ENCODE measurements at places on chromosomes 6 and 20.

DNA sequence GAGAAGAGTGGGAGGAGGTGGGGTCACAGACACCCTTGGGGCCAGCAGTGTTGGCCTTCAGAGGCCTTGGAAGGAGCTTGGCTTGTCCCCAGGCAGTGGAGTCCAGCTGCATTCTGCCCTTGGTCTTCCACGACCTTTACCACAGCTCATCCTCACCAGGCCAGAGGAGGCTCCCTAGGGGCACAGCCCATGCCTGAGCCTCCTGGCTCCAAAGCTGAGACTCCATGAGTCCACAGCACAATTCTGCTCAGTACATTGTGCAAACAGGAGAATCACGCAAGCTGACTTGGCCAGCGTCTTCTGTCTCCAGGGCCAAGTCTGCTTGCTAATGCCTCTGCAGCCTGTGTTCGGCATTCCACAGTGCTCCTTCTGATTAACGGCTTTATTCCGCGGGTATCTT, 337.2 kb downstream of the SMOC2 start:
- no peak for DNase-seq

GRCh38 chr6:45743028-45743615, 272.5 kb downstream of the CLIC5 start:
- no peak for DNase-seq

DNA sequence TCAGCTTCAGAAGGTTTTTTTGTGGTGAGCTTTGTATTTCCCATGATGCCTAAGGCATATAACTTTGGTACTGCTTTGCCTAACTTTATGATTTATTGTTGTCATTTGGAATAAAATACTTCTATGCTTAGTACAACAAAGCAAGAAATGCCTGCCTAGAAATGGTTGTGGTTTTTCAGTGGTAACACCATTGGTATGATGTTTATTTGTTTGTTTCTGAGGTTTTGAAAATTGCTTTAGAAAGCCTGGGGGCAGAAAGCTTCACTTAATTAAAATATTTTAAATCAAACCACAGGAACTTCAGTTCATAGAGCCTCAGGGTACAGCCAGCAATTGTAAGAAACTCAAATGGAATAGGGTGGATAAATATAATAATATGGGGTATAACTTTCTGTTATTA, 351.2 kb upstream of the MAP3K7 start:
- no peak for DNase-seq

DNA sequence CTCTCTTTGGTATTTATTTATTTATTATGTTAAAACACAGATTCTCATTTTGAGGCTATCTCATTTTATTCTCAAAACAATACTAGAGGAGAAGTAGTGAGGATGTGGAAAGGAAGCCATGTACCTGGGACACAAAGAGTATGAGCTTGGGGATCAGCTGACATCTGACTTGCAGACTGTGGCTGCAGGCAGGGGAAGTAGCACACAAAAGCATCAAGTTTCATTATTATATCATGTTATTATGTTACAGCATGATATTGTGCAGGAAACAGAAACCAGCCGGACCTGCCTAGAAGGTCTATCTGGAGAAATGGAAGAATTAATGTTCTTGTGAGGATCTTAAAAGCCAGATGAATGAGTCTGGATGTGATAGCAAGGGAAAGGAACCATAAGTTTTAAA, 248.2 kb downstream of the KHDC1L start:
- no peak for DNase-seq

DNA sequence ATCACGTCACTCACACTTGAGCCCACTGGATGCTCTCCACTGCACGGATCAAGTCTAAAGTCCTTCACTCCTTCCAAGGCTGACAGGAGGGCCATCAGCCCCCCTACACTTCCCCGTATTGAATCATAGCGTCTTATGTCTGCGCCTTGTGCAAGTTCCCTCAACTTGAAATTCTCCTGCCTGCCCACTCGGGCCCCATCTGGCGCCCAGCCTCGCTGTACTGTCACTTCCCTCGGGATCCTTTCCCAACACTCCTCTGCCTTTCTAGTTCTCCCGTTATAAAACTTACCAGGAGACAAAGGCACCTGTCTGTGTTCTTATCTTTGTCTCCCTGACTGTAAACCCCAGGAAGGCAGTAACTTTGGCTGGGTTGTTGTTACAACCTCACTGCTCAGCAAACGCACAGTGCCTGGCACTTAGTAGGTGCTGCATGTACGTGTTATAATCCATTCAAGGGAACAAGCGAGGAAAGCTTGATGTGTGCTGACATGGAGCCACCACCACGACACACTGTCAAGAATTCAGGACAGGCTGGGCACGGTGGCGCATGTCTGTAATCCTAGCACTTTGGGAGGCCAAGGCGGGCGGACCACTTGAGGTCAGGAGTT, 33.8 kb upstream of the ZFAND3 start:
- no peak for DNase-seq

DNA sequence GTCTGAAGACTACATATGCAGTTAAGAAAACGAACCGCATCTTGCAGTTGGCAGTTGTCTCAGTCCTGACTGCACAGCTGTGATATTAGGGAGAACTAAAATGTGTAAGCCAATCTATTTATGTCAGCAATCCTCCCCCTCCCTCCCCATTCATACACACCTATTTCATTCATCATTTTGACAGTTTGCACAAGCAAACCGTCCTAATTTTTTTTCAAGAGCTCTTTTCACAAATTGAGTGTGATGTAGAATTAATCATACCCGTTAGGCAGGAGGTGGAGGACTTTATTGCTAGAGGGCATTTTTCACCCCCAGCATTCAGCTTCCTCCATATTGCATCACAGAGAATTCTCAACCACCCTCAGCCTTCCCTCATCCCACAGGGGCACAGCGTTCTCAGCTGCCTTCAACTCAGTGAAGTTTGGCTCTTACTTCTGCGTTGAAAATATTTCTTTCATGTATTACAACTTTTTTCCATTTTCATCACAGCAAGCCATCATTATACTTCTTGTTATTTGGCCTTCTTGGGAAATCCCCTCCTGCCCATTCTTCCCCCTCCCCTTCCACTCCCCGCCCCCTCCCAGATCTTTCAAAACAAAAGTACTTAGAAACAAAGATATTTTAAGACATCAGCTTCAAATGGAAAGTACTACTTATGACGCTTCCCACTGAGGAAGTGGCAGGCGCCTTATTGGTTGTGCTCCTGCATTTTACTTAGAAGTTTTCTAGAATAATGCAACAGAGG, 37.5 kb downstream of the NOX3 start:
- peak; percentile 61 for DNase-seq

DNA sequence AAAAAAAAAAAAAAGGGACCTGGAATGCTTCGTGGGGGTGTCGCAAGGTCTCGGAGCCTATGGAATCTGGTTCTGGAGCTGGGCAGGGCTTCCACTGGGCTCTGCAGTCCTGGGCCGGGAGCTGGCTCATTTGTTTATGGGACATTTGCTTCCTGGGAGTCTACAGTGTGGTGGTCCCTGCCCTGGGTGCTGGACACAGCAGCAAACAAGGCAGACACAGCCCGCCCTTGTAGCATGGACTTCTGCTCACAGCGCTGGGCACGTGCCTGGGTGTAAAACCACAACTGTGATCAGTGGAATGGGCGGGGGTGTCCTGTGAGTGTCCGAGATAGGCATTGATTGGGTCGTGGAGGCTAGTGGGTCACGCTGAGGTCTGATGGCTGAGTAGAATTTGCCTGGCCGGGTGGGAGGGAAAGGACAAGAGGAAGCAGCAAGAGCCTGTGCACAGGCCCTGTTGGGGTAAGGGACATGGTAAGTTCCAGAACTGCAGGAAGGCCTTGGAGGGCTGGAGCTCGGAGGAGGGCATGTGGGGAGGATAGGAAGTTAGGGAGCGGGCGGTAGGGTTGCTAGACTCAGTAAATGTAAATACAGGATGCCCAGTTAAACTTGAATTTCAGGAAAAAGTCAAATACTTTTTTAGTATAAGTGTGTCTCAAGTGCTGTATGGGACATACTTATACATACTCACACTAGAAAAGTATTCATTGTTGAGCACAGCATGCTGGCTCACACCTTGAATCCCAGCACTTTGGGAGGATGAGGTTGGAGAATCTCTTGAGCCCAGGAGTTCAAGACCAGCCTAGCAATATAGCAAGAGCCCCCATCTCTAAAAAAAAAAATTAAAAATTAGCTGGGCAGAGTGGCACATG, 61.3 kb upstream of the PMEPA1 start:
- DNase-seq: no peak

GRCh38 chr6:19354181-19354580, 483.0 kb upstream of the ID4 start:
- peak; percentile 3 for DNase-seq

- DNase-seq: no peak
Observed at GRCh38 chr6:162940426-162940825, 212.7 kb downstream of the PACRG start.

- no peak for DNase-seq
Observed at GRCh38 chr20:48260129-48260756, 475.0 kb upstream of the SULF2 start.

GRCh38 chr6:27617700-27618689, 145.1 kb upstream of the ZNF184 start:
- no peak for DNase-seq
